ENCODE measurements at places on chromosomes 4 and X.

- DNase-seq = no peak
Measured at GRCh38 chr4:121192480-121192879, 28.4 kb upstream of the TNIP3 start.

GRCh38 chr4:38328989-38329729, 334.8 kb upstream of the KLF3 start:
- no peak for DNase-seq

GRCh38 chrX:40157228-40158035, 59.7 kb upstream of the BCOR start:
- DNase-seq = no peak

GRCh38 chr4:139711461-139711860, 45.8 kb downstream of the MGST2 start:
- no peak for DNase-seq

DNA sequence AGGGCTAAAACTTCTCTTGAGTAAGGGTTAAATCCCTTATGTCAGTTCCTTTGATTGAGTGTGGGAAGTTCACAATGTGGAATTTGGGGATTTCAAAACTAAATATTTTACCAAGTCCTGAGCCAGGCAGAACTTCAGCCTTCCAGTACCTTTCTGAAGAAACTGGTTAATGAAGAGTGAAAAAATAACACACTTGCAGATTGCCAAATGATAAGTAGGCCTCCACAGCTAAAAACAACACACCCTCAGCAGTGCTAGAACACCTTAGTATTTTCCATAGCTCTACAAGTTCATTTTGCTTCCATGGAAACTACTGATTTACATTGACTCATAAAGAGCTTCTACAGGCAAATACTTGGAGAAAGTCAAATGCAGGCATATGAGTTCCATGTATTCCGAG, 326.8 kb downstream of the ZNF674 start:
- DNase-seq = no peak

GRCh38 chr4:142581881-142582280, 264.2 kb downstream of the INPP4B start:
- DNase-seq = no peak
